ENCODE measurements at places on chromosomes 6 and 20. TPM values are rescaled to one million over a fixed set of nuclear protein-coding genes. Genes with fewer than 3 reads are reported as not detected.

DNA sequence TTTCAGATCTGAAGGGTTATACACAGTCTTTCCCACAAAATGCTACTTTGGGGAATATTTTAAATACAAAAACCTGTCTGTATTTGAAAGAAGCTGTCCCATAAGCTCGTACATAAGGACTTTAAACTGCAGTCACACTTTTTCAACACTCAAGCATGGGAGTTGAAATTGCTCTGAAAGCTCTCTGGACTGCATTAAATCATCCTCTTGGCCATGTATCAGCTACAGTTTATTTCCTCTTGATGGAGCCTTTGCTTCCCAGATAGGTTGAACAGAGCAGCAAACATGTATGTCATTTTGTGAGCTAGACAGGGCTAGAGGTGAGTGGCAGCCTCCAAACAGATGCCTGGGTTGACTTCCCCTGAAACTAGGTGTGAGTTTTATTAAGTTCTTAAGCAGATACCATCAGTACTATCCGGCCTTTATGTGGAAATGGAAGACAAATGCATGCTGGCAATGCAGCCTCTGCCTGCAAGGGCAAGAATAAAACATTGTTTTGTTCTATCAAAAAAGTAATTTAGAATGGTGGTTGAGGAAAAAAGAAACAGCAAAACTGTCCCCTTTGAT, 105.9 kb upstream of the ENPP5 start:
- no peaks in the 10 kb centered on the region for H3K4me1 ChIP-seq
- H3K4me3 ChIP-seq: no peak overlapping the region
- DNase-seq: no peak
- no peaks in the 10 kb centered on the region for H3K27me3 ChIP-seq
- H3K36me3 ChIP-seq: no peaks in the 10 kb centered on the region

- peaks cover 11% of the 10 kb centered on the region for H3K36me3 ChIP-seq
- DNase-seq: peak; percentile 88
- H3K27me3 ChIP-seq: no peaks in the 10 kb centered on the region
- H3K4me1 ChIP-seq: peaks cover 33% of the 10 kb centered on the region
Observed at GRCh38 chr6:151240036-151240685, 394 bp downstream of the AKAP12 start.

- peaks cover 2% of the 10 kb centered on the region for H3K27me3 ChIP-seq
- H3K4me3 ChIP-seq: no peak overlapping the region
- H3K4me1 ChIP-seq: peaks cover 2% of the 10 kb centered on the region
- no peak for DNase-seq
- no peaks in the 10 kb centered on the region for H3K36me3 ChIP-seq
- no peak overlapping the region for H3K27ac ChIP-seq
Observed at GRCh38 chr20:63497946-63498935, 642 bp downstream of the EEF1A2 start.

DNA sequence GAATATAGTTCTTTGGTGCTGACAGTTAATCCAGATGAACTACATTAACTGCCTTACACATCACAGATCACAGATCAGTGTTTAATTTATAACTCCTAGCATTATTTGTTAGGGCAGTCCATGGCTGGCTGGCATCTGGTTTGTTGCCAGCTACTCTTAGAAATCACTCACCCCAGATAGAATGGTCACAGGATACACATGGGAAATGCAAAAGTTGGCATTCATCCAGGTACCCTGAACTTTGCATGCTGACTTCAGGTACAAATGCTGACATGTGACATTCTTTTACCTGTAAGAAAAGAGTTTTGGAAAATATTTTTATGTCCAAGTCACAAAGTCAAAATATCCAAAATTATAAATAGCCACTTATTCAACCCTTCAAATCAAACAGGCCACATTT, 20.2 kb downstream of the FBXL4 start:
- H3K4me3 ChIP-seq: no peak overlapping the region
- H3K4me1 ChIP-seq: peaks cover 6% of the 10 kb centered on the region
- no peaks in the 10 kb centered on the region for H3K27me3 ChIP-seq
- H3K27ac ChIP-seq: no peak overlapping the region
- H3K36me3 ChIP-seq: peaks cover 16% of the 10 kb centered on the region

DNA sequence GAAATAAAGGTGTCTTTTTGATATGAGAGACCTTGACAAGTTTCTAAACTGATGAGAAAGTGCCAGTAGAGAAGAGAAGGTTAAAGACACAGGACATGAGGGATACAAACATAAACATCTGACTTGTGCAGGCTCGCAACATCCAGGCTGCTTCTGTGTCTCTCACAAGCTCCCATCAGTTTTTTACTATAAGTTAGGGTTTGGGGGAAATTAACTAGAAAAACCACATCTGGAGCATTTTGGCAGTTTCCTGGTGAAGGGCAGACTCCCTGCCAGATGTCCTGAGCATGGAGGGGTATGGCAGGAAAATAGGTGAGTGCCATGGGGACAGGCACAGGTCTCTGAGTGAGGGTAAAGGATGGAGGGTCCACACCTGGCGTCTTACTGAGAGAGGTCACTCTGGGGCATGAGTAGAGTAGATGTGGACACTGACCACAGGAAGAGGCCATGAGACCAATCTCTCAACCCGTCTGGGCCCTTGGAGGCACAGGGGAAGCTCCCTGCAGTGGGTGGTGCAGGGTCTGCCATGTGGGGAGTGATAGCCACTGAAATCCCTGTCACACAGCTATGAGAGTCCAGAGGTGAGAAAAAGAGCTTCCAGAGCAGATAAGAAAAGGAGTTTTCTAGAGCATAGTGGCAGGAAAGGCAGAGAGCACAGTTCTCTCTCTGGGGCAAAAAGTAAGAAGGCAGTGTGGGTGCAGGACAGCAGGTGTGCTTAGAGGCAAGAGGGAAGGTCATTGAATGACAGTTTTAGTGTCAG, 193.3 kb upstream of the SYNDIG1 start:
- DNase-seq: no peak
- no peaks in the 10 kb centered on the region for H3K36me3 ChIP-seq
- no peaks in the 10 kb centered on the region for H3K4me1 ChIP-seq
- peaks cover 9% of the 10 kb centered on the region for H3K27me3 ChIP-seq
- no peak overlapping the region for H3K4me3 ChIP-seq

- no peaks in the 10 kb centered on the region for H3K36me3 ChIP-seq
- DNase-seq: no peak
- H3K4me3 ChIP-seq: no peak overlapping the region
- H3K27me3 ChIP-seq: no peaks in the 10 kb centered on the region
- H3K4me1 ChIP-seq: peaks cover 52% of the 10 kb centered on the region
- no peak overlapping the region for H3K27ac ChIP-seq
Observed at GRCh38 chr6:140058863-140059262, 684.4 kb upstream of the CITED2 start.

- H3K36me3 ChIP-seq: no peaks in the 10 kb centered on the region
- peaks cover 13% of the 10 kb centered on the region for H3K27me3 ChIP-seq
- H3K4me3 ChIP-seq: no peak overlapping the region
- peaks cover 12% of the 10 kb centered on the region for H3K4me1 ChIP-seq
- no peak for DNase-seq
Observed at GRCh38 chr6:82415820-82416219, 52.2 kb downstream of the TPBG start.

DNA sequence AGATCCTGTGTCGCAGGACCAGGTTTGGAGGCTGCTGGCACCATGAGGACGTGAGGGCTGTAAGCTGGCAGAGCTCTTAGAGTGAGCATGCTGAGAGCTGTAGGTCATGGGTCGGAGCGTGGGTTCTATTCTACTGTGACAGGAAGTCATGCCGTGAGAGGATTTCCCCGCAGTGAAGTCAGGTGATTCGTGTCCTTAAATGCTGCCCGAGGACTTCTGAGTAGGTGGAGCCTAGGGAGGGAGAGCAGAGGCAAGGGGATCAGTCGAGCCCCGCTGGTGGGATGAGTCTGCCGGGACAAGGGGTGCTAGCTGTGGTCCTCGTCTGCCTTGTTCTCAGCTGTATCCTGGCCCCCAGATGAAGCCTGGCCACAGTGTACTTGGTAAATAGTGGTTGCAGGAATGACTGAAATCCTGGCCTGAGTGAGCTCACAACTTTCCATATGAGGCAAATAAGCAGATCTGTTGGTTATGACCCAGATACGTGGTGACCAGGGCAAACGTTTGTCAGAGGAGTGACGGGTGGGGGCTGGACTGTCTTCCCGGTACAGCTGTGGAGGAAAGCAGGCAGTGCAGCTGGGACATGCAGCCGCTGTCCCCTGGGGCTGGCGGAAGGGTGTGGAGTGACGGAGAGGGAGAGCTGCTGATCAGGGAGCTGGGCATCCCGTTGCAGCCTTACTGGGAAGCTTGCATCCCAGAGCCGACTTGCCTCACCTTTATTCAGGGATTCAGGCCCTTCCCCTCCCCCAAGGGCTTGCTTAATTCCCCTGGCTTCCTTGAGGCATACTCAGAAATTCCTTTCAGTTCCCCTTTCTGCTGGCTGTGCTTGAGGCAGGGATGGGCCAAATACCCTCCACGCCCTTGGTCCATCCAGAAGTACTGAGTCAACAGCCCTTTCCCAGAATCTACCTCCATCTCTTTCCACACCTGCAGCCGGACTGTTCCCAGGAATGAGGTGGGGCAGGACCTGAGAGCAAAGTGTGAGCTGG, 250.9 kb upstream of the RREB1 start:
- H3K27ac ChIP-seq: no peak overlapping the region
- no peak overlapping the region for H3K4me3 ChIP-seq
- DNase-seq: no peak
- H3K4me1 ChIP-seq: peaks cover 8% of the 10 kb centered on the region

DNA sequence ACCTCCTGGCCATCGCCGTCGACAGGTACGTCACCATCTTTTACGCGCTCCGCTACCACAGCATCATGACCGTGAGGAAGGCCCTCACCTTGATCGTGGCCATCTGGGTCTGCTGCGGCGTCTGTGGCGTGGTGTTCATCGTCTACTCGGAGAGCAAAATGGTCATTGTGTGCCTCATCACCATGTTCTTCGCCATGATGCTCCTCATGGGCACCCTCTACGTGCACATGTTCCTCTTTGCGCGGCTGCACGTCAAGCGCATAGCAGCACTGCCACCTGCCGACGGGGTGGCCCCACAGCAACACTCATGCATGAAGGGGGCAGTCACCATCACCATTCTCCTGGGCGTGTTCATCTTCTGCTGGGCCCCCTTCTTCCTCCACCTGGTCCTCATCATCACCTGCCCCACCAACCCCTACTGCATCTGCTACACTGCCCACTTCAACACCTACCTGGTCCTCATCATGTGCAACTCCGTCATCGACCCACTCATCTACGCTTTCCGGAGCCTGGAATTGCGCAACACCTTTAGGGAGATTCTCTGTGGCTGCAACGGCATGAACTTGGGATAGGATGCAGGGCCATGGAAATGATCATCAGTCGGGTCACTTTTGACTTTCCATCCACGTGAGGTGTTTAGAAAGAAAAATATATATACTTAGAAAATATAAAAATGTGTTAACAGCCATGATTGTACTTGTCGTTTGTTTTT, 868 bp downstream of the MC3R start:
- peaks cover 2% of the 10 kb centered on the region for H3K27me3 ChIP-seq
- no peaks in the 10 kb centered on the region for H3K36me3 ChIP-seq
- no peak overlapping the region for H3K4me3 ChIP-seq
- no peaks in the 10 kb centered on the region for H3K4me1 ChIP-seq

GRCh38 chr6:75735491-75736186, 13.4 kb upstream of the MYO6 start:
- no peak overlapping the region for H3K4me3 ChIP-seq
- H3K4me1 ChIP-seq: peaks cover 5% of the 10 kb centered on the region
- H3K27ac ChIP-seq: no peak overlapping the region
- H3K36me3 ChIP-seq: no peaks in the 10 kb centered on the region
- H3K27me3 ChIP-seq: no peaks in the 10 kb centered on the region

DNA sequence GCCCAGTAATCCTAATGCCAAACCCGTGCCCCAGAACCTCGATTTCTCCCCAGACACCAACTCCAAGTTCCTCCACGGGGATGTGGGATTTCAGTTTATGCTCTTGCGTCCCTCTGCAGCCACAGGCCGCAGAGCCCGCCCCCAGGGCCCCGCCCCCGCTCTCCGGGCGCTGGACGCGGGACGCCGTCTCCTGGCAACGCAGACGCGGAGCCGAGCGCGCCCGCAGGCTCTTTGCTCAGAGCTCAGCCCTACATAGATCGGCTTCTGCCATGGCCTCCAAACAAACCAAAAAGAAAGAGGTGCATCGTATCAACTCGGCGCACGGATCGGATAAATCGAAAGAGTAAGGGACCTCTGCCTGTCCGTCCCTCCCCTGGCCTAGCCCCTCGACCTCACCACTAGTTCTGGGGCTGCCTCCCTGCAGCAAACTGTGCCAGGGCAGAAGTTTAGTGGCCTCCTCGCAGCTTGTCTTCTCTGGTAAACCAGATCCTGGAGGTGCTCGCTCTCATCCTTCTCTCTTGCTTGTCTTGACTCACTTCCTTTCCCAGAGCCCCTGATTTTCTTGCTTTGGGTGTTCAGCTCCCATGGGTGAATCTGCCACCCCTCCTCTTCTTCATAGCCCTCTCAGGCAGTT, at the start of gene ADGB:
Gene ADGB, plus strand, starts transcription at position 201 of the 634 bp plus-strand sequence. Its CDS starts 69 bp downstream, at position 270.
- peak; percentile 89 for DNase-seq
- H3K36me3 ChIP-seq: no peaks in the 10 kb centered on the region
- H3K4me3 ChIP-seq: peak within 1 kb of the TSS; percentile 76
- H3K4me1 ChIP-seq: peaks cover 10% of the 10 kb centered on the region
- peaks cover 20% of the 10 kb centered on the region for H3K27me3 ChIP-seq
- no peak within 1 kb of the TSS for H3K27ac ChIP-seq

- DNase-seq: no peak
- no peaks in the 10 kb centered on the region for H3K27me3 ChIP-seq
- no peaks in the 10 kb centered on the region for H3K4me1 ChIP-seq
- H3K27ac ChIP-seq: no peak overlapping the region
Observed at GRCh38 chr6:32444433-32444832, 4.7 kb downstream of the HLA-DRA start.

DNA sequence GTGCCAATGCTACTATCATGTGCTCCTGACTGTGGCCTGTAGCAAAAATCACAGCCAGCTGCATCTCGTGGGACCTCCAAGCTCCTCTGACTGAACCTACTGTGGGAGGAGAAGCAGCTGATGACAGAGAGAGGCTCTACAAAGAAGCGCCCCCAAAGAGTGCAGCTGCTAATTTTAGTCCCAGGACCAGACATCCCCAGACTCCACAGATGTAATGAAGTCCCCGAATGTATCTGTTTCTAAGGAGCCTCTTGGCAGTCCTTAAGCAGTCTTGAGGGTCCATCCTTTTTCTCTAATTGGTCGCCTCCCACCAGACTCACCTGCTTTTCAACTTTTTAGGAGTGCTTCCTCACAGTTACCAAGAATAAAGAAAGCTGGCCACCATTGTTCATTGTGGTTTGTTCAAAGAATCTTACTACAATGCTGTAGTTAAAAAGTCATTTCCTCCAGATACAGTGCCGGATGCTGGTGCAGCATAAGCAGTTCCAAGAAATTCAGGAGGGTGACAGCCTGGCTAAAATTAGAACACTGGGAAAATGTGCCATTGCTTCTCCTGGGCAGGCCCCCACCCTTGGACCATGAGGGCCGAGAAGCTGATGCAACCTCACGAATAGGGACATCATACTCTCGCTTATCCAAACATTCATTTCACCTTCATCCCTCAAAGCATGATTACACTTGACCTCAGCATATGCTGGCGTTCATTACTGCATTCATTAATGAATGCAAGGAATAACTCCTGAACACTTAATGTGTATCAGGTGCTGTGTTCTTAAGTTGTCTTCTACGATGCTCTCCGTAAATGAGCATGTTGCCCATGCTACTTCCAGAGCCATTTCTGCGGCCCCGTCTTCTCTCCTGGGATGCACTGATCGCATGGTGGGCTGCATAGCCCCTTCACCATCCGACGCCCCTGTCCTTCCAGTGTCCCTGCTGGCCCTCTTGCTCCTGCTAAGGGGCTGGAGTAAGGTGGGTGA, 66.4 kb downstream of the LY86 start:
- no peak overlapping the region for H3K4me3 ChIP-seq
- H3K27me3 ChIP-seq: peaks cover 8% of the 10 kb centered on the region
- H3K36me3 ChIP-seq: no peaks in the 10 kb centered on the region
- no peak for DNase-seq
- no peaks in the 10 kb centered on the region for H3K4me1 ChIP-seq

GPLD1 gene
- 2.4 TPM for total RNA-seq

DUSP15 gene
- total RNA-seq: 2.1 TPM

RSPO3 gene
- total RNA-seq: 4.5 TPM

All from osteocyte (in vitro differentiated cells).